ENCODE measurements at places on chromosomes 11 and 22. TPM values are rescaled to one million over a fixed set of nuclear protein-coding genes. Genes with fewer than 3 reads are reported as not detected.

PAX6 gene
- total RNA-seq = not detected

PPARA gene
- total RNA-seq = 69.0 TPM

GRCh38 chr11:56910785-56911184, 77.9 kb upstream of the OR5AK2 start:
- no peaks in the 10 kb centered on the region for H3K36me3 ChIP-seq
- H3K27ac ChIP-seq = no peak overlapping the region
- no peaks in the 10 kb centered on the region for H3K27me3 ChIP-seq
- H3K4me3 ChIP-seq = no peak overlapping the region

GRCh38 chr22:49437356-49437755, 390.3 kb downstream of the BRD1 start:
- H3K4me3 ChIP-seq = no peak overlapping the region
- no peaks in the 10 kb centered on the region for H3K4me1 ChIP-seq
- no peak for DNase-seq
- peaks cover 23% of the 10 kb centered on the region for H3K27me3 ChIP-seq
- H3K27ac ChIP-seq = no peak overlapping the region

DNA sequence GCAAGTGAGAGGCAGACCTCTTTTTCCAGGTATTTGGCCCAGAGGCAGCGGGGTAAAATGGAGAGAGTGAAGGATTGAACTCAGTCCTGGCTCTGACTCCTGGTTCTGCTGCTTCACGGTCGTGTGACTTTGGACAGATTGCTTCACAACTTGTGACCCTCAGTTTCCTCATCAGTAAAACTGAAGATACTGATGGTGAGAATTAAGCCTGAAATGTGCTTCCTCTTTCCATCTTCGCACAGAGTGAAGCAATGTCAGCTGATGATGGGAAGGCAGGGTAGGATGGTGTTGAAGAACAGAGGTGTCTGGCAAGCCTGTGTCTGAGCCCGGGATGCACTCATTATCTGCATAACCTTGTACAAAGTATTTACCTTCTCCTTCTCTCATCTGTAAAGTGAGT, 59.0 kb downstream of the UBASH3B start:
- H3K4me1 ChIP-seq = peaks cover 10% of the 10 kb centered on the region
- H3K27me3 ChIP-seq = no peaks in the 10 kb centered on the region
- H3K4me3 ChIP-seq = no peak overlapping the region
- H3K36me3 ChIP-seq = no peaks in the 10 kb centered on the region
- H3K27ac ChIP-seq = no peak overlapping the region

DNA sequence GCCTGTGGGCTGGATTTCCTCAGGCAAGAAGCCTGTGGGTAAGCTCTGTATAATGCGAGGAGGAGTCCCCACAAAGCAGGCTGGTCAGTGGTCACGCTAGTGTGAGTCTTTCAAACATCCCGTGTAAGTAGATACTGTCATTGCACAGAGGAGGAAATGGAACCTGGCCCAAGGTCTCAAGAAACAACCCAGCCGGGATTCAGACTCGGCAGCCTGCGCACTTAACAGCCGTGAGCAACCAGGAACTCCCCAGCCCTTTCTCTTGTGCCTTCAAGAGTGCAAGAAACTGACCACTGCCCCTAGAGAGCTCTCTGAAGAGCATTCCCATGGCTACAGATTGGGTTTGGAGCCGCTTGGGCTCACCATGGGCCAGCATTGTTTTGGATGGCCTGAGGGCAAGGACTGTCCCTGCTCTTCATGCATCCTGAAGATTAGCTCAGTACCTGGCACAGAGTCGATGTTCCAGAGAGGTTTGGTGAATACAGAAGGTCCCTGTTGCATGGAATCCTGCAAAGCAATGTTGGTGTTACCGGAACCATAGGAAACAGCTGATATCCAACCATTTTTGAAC, 6.0 kb downstream of the MPST start:
- H3K27me3 ChIP-seq = no peaks in the 10 kb centered on the region
- H3K4me1 ChIP-seq = peaks cover 52% of the 10 kb centered on the region
- DNase-seq = no peak
- peaks cover 4% of the 10 kb centered on the region for H3K36me3 ChIP-seq
- H3K27ac ChIP-seq = no peak overlapping the region

GRCh38 chr11:126525702-126526101, 170.2 kb downstream of the ST3GAL4 start:
- H3K27ac ChIP-seq = no peak overlapping the region
- no peak overlapping the region for H3K4me3 ChIP-seq
- DNase-seq = no peak
- no peaks in the 10 kb centered on the region for H3K36me3 ChIP-seq
- H3K27me3 ChIP-seq = no peaks in the 10 kb centered on the region
- no peaks in the 10 kb centered on the region for H3K4me1 ChIP-seq

GRCh38 chr11:116162086-116162885, 610.5 kb downstream of the BUD13 start:
- H3K4me1 ChIP-seq = no peaks in the 10 kb centered on the region
- H3K27me3 ChIP-seq = peaks cover 10% of the 10 kb centered on the region
- H3K27ac ChIP-seq = no peak overlapping the region
- DNase-seq = no peak

DNA sequence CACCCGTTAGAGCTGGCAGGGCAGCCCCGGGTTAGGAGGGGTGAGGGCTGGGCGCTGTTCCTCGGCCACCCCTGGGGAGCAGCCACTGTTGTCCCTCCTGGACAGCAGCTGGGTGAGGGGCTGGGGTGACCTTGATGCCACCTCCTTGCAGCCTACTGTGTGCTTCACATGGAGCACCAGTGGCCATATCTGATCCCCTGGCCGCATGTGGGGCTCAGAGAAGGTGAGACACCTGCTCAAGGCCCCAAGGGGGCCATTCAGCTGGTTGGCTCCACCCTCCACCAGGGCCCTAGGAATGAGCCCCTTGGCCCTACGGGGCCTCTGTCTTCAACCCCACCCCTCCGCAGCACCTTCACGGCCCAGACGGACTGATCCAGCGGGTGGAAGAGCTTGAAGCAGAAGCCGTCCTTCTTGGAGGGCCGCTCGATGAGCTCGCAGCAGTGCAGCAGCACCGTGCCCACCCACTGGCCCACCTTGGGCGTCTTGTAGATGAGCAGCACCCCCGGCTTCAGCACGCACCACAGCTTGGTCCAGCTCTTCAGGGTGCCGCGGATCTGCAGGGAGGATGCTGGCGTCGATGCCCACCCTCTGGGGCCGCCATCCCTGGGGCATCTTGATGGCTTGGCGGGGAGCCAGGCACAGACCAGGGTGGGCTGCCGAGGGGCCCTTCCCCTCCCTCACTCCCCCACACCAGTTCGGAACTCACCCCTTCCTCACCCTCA, 44.9 kb downstream of the OSBPL5 start:
- H3K4me1 ChIP-seq = peaks cover 13% of the 10 kb centered on the region
- no peaks in the 10 kb centered on the region for H3K36me3 ChIP-seq
- H3K27ac ChIP-seq = no peak overlapping the region

DNA sequence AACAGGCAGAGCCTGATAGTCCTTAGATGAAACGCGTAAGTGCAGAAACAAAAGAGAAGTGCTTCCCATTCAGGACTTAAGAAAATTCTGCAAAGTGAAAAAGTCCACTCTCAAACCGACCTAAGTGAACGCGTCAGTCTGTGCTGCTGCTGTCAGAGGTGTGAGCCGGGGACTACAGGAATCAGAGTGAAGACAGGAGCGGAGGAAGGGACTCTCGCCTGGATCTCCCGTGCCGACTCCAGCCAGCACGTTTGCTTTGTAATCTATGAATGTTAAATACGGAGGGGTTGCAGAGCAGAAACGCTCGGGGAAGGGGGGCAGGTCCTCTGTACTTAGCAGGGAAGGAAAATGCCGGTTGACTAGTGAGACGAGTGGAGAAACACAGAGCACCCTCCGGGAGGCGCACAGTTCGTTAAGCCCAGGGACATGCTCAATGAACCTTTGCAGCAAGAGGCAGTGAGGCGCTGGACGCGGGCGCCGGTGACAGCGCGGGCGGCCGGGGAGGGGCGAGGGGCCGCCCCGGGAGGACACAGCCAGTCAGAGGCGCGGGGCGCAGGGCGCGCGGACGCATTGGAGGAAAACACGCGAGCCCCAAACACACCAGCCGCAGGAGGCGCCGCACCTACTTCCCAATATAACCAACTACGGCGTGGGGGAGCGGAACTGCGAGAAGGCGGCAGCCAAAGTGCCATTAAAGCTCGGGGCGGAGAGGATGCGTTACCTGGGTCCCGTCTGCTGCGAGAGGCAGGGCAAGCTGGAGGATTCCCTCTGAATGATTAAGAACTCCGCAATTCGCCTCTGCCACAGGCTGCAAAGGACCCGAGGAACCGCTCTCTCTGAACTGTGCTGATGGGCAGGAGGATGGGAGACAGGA, at the start of gene CNTN5:
Gene CNTN5, plus strand, starts transcription at position 598 of the 874 bp plus-strand sequence.
- peak within 1 kb of the TSS; percentile 26 for H3K4me3 ChIP-seq
- H3K27me3 ChIP-seq = no peaks in the 10 kb centered on the region
- H3K36me3 ChIP-seq = no peaks in the 10 kb centered on the region
- H3K27ac ChIP-seq = no peak within 1 kb of the TSS

DNA sequence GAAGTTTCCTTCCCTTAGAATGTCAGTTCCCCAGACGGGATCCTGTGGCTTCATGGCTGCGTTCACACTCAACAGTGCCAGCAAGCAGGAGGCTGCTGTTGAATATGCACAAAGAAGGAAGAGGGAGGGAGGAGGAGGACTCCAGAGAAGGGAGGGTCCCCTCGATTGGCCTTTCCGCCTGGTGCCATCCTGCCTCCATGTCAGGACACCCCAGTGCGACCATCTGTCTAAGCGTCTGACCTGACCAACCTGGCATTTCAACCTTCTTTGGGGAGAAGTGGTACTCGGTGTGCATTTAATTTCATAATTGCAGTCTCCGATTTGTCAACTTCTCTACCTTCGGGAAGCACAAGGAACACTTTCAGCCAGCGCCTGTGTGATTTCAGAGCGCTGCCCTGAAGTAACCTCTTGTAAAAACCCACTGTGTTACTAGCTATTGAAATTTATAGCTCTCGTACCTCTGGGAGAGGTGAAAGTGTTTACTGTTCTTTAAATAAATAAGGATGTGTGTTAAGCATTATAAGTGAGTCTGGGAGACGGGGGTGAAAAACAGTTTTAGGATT, 1491.9 kb downstream of the TBC1D22A start:
- no peak overlapping the region for H3K27ac ChIP-seq
- peaks cover 15% of the 10 kb centered on the region for H3K27me3 ChIP-seq
- H3K4me3 ChIP-seq = no peak overlapping the region
- no peak for DNase-seq

GRCh38 chr22:36324414-36324813, 63.4 kb downstream of the MYH9 start:
- peaks cover 79% of the 10 kb centered on the region for H3K36me3 ChIP-seq
- H3K27ac ChIP-seq = peak overlapping the region; percentile 97

Measured in heart right ventricle (tissue), 16 donors.